ENCODE measurements at places on chromosomes 6 and 20.

DNA sequence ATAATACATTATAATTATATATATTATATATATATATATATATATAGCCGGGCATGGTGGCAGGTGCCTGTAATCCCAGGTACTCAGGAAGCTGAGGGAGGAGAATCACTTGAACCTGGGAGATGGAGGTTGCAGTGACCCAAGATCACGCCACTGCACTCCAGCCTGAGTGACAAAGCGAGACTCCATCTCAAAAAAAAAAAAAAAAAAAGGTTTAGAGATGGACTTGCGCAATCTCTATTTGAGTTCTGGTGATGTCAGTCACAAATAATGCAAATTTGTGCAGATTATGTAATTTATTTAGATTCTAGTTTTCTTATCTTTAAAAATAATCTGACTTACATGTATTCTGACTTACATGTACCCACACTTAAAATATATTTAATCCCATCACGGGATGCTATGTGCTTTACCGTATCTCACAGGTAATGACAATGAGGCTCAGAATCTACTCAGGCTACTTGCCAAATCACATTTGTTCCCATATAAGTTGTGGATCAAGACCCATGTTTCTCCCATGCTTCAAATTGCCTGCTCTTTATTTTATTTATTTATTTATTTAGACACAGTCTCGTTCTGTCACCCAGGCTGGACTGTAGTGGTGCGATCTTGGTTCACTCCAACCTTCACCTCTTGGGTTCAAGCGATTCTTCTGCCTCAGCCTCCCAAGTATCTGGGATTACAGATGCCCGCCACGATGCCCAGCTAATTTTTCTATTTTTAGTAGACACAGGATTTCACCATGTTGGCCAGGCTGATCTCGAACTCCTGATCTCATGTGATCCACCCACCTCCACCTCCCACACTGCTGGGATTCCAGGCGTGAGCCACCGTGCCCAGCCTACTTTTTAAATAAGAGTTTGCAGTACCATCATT, 7.6 kb upstream of the UST start:
- DNase-seq, result no peak

GRCh38 chr6:89987140-89987539, 92.9 kb downstream of the GJA10 start:
- no peak for DNase-seq

DNA sequence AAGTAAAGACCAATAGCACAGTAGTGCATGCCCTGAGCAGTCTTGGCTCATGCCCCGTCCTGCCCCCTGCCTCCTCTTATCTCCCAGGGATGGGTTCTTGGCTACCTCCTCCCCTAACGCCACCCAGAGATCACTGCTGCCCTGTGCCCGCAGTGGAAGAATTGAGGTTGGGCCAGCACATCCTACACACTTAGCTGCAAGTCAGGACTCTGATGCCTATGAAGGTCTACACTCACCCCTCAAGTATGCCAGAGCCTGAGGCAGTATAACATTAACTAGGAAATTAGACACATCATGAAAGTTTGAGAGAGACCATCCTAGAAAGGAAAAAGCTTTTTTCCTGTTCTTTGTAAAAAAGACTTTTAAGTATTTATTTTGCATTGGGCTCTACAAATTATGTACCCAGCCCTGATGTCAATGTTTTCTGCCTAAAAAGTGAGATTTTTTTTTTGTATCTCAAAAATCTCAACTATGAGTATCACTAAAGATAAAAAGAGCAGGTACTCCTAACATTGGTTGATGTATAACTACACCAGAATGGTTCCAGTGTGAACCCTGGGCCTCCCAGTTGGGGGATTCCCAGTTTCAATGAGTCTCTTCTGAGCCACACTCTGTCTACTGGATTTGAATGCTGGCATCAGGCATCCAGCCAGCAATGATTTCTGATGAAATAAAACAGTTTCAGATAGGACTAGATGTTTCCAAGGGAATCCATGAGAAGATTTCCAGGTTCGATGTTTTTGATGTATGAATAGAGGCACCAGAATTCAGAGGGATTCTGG, 115.4 kb downstream of the ISM1 start:
- DNase-seq, result no peak

- DNase-seq, result no peak
Observed at GRCh38 chr6:143594647-143595046, 83.1 kb upstream of the PHACTR2 start.

DNA sequence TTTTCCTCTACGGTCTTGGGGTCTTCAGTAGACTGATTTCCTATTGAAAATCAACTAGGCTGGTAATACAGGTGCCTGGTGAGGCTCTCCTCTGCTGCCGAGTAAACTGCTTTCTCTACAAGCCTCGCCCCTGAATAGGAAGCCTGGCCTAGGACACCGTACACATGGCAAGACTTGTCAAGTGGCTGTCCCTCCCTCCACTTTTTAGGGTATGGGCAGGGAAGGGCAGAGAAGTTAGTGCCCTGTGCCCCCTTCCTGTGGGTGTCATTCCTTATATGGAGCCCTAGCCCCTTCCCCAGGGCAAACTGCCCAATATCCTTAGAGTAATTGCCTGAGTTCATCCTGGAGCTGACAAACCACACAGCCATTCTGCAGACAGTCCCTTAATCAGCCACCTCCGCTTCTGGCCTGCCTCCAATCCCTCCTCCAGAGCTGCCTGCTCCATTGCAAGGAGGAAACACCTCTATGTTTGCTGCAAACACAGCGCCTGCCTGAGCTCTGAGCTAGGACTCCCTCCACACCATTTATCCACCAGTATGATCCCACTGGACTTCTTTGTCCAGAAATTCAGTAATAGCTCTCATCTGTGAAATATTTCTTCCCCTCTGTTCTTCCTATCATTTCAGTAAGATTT, 93.1 kb downstream of the CHD6 start:
- no peak for DNase-seq

DNA sequence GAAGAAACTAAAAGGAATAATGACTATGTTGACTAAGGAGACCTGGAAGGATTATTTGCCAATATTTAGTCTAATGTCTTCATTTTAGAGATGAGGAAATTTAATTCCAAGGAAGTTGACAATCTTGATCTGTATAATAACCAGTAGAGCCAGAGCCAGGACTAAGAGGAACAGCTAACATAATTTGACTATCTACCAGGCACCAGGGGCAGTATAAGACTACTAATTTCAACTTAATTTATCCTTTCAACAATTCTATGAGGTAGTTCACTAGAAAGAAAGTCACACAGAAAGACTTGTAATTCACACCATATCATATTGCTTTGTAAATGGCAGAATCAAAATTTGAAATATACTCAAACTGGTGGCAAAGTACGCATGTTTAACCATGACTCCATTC, 273.0 kb upstream of the STXBP5 start:
- no peak for DNase-seq

DNA sequence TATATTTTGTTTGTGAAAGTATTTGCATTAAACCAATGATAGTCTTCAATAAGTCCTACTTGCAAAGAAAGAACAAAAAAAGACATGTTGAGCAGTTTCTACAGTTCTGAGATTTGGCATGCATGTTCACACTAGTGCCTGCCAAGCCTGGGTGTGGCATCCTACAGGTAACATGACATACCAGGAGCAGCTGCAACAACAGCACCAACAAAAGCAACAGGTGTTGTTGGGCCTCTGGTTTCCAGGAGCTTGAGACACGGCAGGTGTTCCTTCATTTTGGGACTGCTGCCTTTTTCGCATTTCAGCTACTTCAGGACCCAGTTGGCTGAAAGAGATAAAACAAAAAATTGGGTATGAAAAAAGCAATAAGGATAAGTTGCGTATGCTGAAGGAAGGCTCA, 41.2 kb upstream of the MTRF1L start:
- no peak for DNase-seq

GRCh38 chr20:51034988-51035656, 12.2 kb upstream of the KCNG1 start:
- no peak for DNase-seq

GRCh38 chr20:60035-60918, 27.2 kb upstream of the DEFB125 start:
- no peak for DNase-seq

DNA sequence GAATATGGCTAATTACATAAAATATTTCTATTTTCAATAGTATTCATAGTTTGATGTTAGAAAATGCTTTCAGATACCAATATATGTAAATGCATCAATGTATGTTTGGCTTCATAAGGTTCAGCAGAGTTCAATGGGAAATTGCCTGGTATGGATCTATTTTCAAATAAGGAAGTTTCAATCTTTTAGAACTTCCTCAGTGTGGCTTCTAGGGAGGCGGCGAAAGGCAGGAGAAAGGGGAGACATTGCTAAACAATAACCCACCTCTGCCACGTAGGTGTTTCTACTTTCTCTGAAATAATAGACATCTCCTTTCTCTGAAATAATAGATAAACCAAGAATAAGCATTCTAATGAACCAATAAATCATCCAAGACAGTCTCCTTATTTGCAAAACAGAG, 237.7 kb upstream of the RAB32 start:
- no peak for DNase-seq

DNA sequence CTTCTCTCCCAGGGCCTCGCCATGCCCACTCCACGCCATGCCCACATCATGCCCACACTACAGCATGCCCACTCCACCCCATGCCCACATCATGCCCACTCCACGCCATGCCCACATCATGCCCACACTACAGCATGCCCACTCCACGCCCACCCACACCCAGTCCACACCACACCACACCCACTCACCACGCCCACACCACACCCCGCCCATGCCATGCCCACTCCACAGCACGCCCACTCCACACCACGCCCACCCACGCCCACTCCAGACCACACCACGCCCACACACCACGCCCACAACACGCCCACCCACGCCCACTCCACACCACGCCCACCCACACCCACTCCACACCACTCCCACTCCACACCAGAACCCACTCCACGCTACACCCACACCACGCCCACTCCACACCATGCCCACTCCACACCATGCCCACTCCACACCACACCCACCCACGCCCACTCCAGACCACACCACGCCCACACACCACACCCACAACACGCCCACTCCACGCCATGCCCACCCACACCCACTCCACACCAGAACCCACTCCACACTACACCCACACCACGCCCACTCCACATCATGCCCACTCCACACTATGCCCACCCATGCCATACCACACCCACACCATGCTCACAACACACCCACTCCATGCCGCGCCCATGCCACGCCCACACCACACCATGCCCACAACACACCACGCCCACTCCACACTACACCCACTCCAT, 88.6 kb downstream of the ERMARD start:
- DNase-seq, result no peak

- DNase-seq, result peak; percentile 34
Observed at GRCh38 chr6:11139051-11139960, 27.8 kb upstream of the ERVFRD-1 start.

- peak; percentile 18 for DNase-seq
Observed at GRCh38 chr6:11467364-11467763, 70.2 kb upstream of the TMEM170B start.

DNA sequence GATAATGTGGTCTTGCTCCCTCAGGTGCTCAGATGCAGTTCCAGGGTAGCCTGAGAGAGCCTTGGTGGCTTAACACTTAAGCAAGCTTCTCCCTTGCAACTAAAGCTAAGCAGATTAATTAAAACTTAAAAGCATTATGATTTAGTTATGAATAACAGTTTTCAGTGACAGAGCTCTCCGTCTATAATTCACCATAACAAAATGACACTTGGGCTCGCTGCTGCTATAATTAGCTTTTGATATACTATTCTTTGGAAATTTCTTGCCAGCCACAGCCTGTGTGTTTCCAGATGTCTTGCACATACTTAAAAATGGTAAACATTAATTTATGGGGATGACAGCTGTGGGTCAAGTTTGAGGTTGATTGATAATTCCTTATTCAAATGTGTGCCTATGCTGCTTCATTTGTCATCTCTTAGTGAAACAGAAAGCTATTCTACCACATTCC, 380.5 kb downstream of the TFAP2B start:
- DNase-seq, result no peak

DNA sequence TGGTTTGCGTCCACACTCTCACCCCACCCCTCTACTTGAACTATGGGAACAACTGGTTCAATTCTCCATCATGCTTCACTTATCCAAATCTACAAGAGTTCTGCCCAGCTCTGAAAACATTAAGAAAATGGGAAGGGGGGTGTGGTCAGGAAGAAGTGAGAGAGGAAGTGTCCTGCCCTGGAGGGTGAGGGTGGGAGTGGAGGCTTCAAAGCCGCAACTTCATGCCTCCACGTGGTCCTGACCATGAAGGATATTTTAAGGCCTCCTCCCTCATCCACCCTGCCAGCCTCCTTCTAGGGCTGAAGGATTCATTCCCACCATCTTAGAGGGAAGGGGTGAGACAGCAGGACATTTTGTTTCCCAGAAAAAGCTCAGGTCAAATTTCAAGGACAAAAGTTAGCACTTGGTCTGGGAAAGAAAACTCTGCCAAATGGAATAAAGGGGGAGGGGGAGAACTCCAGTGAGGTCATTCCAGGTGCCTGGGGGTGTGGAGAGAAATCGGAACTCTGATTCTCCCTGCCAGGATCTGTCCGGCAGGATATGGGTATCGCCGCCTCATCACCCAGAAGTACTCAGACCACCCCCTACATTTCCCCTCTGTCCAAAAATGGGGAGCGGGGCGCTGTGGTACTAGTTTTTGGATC, 4.9 kb downstream of the RIMS4 start:
- DNase-seq, result no peak

DNA sequence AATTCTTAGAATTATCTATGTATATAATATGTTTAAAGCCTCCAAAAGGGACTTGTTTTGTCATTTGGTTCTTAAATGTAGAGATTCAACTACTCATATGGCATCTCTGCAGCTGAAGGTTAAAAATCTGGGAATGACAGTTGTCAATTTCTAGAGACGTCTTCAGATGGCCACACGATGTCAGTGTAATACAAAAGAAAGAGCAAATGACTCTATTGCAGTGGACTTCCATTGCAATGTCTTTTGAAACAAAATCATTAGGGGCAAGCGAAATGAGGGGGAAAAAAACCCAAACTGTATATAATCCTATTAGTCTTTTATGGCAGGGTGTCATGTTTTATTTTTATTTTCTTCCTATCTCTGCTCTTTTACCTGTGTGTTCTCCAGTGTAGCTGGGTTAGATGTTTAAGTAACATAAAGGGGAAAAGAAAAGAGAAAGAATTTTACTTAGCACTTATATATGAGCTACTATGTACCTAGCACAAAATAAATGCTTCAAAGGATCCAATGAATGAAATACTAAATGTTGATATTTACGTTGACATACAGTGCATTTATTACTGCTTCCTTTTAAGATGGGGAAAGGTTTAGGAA, 26.2 kb downstream of the CCN2 start:
- DNase-seq, result no peak

DNA sequence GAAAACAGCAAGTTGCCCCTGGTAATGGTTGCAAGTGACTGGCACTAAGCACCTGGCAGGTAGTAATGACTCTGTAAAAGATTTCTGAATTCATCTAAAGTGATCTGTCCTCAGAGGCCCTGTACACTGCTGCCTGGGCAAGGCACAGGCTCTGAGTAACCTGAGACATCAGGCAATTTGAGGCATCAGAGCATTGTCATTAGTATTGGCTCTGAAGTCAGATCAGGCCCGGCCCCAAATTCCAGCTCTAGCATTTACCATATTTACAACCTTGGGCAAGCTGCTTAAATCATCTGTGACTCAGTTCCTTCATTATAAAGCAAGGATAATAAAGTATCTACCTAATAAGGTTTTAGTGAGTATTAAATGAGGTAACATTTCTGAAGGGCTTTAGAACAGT, 17.3 kb upstream of the TENT5A start:
- no peak for DNase-seq

GRCh38 chr6:88919032-88919431, 44.4 kb downstream of the RNGTT start:
- DNase-seq, result no peak

- DNase-seq, result no peak
Observed at GRCh38 chr20:49725694-49726093, 12.0 kb upstream of the B4GALT5 start.
